ENCODE measurements at places on chromosomes 7 and 10. TPM values are rescaled to one million over a fixed set of nuclear protein-coding genes. Genes with fewer than 3 reads are reported as not detected.

DNA sequence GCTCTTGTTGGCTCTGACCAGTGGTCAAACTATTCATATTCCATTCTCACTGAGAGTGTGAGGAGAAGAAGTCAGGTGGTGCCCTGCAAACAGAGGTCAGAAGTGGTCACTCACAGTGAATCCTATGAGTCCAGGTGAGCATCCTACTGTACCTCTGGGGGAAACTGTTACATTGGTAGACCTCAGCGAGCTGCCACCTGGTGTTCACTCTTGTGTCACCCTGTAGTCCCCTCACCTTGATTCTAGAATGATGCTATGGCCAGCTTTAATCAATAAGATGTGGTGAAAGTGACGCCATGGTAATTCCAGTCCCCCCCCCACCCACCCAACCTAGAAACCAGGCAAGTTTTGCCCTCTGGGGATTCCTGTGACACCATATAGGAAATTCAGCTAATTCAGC lies 1.2 kb upstream of the AMPH start:
- no peaks in the 10 kb centered on the region for H3K36me3 ChIP-seq
- peaks cover 5% of the 10 kb centered on the region for H3K4me1 ChIP-seq
- no peak overlapping the region for H3K4me3 ChIP-seq
- no peak for DNase-seq
- H3K27ac ChIP-seq = no peak overlapping the region

GRCh38 chr7:107025449-107026103 lies 18.9 kb upstream of the PRKAR2B start:
- DNase-seq = no peak
- no peak overlapping the region for H3K4me3 ChIP-seq
- no peaks in the 10 kb centered on the region for H3K4me1 ChIP-seq
- H3K36me3 ChIP-seq = no peaks in the 10 kb centered on the region

PPP1R9A gene
- not detected for total RNA-seq

- H3K27ac ChIP-seq = no peak overlapping the region
- no peaks in the 10 kb centered on the region for H3K27me3 ChIP-seq
- H3K36me3 ChIP-seq = peaks cover 8% of the 10 kb centered on the region
- H3K4me1 ChIP-seq = peaks cover 31% of the 10 kb centered on the region
Measured at GRCh38 chr10:117355072-117355471, 20.2 kb downstream of the PDZD8 start.
